ENCODE measurements at places on chromosomes 13 and 19. TPM values are rescaled to one million over a fixed set of nuclear protein-coding genes. Genes with fewer than 3 reads are reported as not detected.

Gene LILRB1
- polyA plus RNA-seq, result 0.41 TPM

Gene IFNL3
- not detected for polyA plus RNA-seq

Gene CYP4F3
- 17.9 TPM for polyA plus RNA-seq

Gene CILP2
- not detected for polyA plus RNA-seq

Gene SLC6A16
- 1.5 TPM for polyA plus RNA-seq

Gene SHISA2
- polyA plus RNA-seq, result 3.4 TPM

GRCh38 chr19:49327878-49328544 is 3.0 kb upstream of the SLC6A16 start:
- no peak for DNase-seq

GRCh38 chr13:112343591-112343990 is 32.6 kb upstream of the SPACA7 start:
- DNase-seq, result no peak

GRCh38 chr19:4986471-4986891 is 17.6 kb downstream of the KDM4B start:
- peak; percentile 57 for DNase-seq

DNA sequence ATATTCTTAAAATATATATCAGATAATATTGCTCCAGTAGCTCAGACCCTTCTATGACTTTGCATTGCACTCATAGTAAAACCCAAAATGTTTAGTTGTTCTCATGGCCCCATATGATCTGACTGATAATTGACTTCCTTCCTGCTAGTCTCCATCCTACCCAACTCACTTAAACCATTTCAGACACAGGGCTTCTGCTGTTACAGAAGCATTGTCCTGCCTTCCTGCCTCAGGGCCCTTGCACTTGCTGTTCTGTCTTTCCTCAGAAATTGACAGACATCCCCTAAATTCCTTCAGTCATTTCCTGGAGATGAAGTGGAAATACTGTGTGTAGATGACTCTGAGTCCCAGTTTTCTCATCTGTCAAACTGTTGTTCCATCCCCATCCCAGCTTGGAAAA is 19.7 kb downstream of the FBXL12 start:
- DNase-seq, result no peak

DNA sequence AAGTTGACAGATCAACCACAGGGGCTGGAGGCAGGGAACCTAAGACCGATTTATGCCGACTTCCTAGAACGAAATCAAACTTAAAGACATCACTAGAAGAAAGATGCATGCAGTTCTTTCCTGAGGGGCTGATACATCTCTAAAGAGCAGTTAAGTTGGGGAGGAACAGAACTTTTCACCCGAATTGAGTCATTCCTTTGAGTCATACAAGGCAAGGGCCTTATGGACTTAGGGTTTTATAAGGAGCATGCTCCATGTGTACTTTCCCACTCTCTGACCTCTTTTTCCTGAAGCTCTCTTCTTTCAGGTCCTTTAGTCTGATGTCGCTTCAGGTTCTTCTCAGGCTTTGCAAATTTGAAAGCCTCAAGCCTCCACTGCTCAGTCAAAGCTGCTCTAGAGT is 7.9 kb upstream of the FBXL3 start:
- DNase-seq, result no peak

- peak; percentile 0 for DNase-seq
These were observed 62.1 kb downstream of the ZNF737 start for GRCh38 chr19:20503476-20503875.

- DNase-seq, result no peak
These were observed 189.1 kb downstream of the GGACT start for GRCh38 chr13:100399455-100399854.

DNA sequence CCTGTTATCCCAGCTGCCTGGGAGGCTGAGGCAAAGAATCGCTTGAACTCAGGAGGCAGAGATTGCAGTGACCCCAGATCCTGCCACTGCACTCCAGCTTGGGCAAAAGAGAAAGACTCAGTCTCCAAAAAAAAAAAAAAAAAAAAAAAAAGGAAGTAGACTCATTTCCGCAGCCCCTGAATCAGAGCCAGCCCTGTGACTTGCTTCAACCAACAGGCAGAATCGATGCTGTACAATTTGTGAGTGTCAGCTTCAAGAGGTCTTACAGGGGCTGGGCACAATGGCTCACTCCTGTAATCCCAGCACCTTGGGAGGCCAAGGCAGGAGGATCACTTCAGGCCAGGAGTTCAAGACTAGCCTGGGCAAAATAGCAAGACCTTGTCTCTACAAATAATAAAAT is 12.8 kb downstream of the ANKRD27 start:
- no peak for DNase-seq

GRCh38 chr19:37506387-37507166 is at the start of gene ZNF793:
ZNF793 (plus strand) TSS chr19:37506939; CDS start chr19:37523440, 16,501 bp downstream.
- peak; percentile 95 for DNase-seq

DNA sequence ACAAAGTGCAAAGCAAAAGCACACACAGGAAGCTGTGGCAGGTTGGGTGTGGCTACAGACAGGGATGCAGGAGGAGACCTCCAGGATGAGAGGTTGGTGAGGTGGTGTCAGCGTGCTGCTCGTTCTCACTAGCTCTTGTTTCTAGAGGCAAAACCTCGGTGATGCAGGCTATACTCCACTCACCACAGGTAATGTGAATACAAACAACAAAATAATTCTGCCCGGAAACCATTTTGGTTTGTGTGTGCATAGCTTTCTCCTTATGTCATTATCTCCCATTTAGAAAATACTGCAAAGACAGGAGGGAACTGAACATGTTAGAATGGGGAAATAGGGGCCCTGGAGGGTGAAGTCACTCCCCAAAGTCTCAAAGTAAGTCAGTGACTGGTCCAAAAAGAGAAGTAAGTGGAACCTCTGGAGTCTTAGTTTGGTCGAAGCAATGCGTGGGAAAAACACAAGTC is 9.4 kb downstream of the LCP1 start:
- no peak for DNase-seq

DNA sequence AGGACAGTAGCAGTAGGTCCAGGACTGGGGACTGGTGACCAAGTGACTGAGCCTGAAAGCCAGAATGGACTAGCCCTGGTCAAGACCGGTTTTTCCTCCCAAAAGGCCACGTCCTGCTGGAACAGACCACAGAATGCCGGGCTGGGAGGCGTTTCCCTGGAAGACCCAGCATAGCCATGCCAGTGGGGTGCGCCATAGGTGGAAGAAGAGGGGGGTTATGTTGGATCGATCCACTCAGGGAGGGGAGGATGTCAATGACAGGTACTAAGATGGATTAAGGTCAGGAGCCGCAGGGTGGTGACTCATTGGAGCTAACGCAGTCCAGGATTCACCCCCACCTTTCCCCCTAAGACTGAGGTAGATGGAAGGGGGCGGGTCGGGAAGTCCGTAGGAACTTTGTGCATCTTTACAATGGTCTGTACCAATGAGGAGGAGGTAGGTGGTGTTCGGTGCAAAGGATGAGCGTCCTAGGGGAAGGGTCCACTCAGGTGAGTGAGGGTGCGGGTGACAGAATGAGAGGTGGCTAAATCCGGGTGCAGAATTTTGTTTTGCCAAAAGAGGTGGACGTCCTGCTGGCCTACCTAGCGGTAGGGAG is 21.0 kb downstream of the VASP start:
- DNase-seq, result no peak

DNA sequence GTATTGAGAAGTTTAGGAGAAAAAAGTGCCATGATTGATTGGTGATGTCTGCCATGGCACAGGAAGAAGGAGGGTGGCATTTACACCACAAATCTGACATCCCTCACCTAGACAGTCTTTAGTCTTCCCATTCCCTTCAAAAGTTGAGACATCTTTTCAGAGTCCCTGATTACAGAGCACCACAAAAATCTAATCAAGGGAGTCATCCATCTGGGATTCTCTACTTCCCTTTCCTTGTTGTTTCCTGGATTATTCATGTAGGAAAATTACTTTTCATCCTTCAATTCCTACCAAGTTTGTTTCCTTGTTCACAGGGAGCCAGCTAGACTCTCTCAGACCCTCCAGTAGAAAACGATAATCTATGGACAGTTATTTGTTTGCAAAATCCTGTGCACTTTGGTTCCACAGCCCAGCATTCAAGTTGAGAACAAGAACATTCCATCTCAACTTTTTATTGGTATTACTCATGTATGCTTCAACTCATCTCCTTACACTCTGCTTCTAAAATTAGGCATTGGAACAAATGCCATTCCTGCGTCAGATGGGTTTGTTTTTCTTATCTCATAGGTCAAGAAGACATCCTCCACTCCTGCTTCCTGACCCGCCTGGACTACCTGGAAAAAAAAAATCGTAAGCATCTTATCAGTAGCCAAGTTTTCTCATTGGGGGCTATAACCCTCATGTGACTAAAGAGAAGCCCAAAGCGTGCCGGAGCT is 259.9 kb downstream of the FOXO1 start:
- DNase-seq, result no peak

DNA sequence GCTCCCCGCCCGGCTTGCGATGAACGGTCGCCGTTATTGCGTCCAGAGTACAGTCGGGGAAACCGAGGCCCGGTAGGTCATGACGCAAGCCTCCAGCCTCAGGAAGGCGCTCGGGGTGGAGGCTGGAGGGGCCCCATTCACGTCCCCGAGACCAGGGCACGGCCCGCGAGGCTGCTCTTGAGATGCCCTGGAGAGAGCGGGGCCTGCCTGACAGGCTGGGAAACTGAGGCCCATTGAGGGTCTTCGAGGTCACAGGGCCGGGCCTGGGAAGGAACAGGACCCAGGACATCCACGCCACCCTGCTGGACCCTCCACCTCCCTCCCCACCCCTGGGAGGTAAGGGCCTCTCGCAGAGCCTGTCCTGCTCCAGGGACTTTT is 367 bp downstream of the NDUFS7 start:
- no peak for DNase-seq

DNA sequence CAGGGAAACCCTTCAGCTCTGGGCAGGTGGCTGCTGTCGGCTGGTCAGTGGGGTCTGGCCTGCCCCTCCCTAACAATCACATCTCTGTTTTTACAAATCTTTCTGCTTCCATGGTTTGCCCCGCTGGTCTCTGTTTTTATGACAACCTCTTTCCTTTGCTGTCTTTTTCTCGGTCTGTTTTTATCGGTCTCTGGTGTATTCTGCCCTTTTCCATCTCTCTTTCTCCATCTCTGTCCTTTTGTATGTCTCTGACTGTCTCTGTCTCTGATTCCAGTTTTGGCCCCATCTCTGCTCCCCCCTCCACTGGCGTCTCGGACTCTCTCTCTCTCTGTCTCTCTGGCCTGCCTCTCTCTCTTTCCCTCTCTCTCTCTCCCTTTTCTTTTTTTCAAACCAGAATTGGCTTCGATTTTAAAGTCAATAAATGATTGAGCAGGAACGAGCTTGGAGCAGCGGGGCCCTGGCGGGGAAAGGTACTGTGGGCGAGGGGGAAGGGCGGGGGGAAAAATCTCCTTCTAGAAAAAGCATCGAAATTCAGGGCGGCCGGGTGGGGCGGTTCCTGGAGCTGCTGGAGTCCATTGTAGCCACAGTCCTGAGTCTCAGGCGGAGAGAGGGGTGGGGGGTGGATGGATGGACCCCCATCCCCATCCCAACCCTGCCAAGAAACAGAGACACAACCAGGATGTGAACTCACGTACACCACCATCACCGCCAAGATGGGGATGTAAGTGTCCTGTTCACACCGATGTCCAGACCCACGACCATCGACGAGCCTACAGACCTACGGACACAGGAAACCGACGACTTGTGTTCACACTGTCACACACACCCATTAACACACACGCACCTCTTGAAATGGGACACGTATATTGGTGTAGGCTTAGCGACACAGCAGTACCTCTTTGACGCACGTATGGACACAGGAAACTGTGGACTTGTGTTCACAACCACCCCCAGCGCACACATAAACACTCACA is 3.0 kb downstream of the NFIX start:
- DNase-seq, result no peak

DNA sequence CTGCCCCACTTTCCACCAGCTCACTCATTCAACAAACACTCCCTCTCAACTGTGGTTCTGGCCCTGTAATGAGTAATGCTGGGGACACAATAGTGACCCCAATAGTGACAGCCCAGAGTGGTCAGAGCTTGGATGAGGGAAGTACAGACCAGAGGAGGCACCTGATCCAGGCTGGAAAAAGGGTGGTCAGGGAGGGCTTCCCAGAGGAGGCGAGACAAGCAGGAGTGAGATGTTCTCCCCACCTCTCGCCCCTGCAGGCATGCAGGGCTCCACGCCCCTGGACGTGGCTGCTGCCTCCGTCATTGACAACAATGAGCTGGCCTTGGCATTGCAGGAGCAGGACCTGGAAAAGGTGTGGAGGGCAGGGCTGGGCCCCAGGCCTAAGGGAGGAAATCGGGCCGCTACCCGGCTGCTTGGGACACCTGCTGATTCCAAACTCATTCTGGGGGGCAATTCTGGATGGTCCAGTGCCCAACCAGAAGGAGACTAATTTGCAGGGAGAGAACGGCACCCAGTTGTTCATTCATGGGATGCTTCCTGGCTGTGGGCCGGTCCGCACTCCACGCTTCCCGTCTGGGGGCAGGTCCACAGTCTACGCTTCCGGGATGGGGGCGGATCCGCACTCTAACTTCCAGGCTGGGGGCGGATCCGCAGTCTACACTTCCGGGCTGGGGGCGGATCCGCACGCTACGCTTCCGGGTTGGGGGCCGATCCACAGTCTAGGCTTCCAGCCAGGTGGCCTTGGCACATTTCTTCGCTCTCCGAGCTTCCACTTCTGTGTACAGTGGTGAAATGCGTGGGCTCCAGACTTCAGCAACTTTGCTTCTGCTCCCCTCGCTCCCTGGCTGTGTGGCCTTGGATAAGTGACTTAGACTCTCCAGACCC is 63.4 kb downstream of the RYR1 start:
- DNase-seq, result no peak

DNA sequence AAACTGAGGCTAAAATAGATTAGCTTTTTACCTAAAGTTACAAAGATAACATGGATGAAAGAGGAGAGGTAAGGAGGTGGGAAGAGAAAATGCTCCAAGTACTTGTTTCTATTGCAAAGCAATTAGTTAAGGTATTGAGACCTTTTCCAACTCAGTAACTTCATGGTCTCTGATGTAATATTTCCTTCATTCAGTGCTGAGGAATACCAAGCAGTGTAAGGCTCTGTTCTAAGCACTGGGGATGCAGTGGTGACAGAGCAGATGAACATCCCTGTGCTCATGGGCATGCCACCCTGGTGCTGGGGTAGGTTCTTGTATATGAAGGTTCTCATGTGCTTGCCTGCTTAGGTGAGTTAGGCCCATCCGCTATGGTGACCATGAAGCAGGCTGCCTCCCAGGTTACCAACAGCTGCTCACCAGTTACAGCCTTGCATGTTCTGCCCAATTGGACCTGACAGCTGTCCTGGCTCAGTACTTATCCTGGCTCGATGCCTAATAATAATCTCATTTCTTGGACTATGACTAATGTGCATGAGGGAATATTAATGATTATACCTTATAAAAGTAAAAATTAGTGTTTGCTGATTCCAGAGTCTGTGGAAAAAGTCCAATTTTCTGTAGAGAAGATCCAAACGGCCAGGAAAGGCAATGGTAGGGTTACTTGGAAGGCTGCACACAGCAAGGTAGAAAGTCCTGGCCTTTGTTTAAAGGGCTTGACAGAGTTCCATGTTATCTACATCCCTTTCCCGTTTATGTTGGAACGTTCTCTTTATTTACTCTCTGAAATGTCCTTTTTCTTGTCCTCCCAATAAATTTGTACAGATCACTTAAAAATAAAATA is 48.3 kb downstream of the LATS2 start:
- DNase-seq, result no peak

GRCh38 chr19:57888560-57889231 is at the start of gene ZNF814:
ZNF814 (minus strand) TSS chr19:57889037; CDS start chr19:57888802, 235 bp downstream.
- peak; percentile 92 for DNase-seq

- peak; percentile 70 for DNase-seq
These were observed 5.3 kb upstream of the GRTP1 start for GRCh38 chr13:113369189-113369588.

Measured in kidney (tissue), 22 donors.